Adrenal gland (tissue), 19 donors: ENCODE measurements at places on chromosomes 3 and 15.

DNA sequence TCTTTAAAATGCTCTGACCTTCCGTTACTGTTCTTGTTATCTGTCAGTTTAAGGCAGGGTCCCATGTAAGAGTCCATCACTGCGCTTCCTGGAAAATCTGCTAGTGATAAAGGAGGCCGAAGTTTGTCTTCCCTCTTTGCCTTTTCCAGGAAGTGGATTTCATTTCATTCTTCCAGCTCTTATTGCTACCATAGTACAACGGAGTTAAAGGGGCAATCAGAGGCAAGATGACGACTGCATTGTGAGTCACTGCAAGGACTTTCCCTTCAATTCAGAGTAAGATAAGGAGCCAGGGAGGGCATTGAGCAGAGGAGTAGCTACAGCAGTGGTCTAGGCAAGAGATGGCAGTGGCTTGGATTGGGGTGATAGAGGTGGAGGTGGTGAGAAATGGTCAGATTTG is 17.2 kb upstream of the DET1 start:
- DNase-seq, result no peak

- DNase-seq, result no peak
Measured at GRCh38 chr3:47409284-47409683, 28.5 kb downstream of the PTPN23 start.

GRCh38 chr3:41369838-41370237 is 170.5 kb downstream of the CTNNB1 start:
- no peak for DNase-seq

- DNase-seq, result no peak
Measured at GRCh38 chr3:37198996-37199395, 24.6 kb upstream of the LRRFIP2 start.

- DNase-seq, result no peak
Measured at GRCh38 chr3:177295116-177295515, 97.8 kb upstream of the TBL1XR1 start.

DNA sequence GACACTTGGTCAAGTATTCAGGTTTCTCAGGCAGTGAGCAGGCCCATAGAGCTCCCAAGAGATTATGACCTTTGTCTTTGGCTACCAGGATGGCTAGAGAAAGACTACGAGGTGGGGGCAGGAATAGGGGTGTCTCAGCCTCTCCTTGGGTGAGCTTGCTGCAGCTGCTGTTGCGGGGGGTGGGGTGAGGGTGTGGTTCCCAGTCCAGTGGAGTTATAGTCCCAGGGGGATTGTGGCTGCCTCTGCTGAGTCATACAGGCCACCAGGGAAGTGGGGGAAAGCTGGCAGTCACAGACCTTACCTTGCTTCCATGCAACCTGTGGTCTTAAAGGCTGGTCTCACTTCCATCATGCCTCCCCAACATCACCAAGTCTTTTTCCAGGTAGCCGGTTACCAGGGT is 31.7 kb downstream of the ATP2C1 start:
- no peak for DNase-seq

DNA sequence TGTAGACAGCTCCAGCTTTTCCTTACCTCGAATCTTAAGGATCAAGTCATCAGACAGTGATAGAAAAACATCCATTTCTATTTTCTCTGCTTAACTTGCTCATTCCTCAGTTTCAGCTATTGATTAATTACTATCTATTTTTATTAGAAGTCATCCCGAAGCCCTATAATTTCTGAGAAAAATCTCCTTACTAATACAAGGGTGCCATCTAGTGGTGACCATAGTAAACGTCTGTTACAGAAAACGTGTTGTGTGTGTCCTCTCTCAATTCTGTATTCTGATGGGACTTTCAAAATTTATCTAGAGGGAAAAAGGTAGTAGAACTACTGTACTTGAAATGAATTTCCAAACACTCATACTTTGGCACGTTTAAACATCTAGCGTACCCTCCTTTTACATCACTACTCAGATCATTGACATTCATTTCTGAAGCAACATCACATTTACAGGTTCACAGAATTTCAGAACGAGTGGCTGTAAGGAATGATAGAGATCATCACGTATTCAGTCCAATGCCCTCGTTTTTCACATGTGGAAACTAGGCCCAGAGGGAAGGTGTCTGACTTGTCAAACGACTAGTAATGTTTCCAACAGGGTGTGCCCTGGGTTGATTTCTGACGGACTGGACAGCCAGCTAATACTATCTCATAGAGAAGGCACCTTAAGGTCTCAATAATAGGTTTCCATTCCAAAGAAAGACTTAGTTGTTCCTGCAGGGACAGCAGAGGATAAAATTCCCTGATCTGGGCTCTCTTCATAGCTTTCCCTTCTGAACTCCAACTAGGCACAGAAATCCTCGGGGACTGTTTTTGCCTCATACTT is 25.6 kb downstream of the HACD2 start:
- no peak for DNase-seq

DNA sequence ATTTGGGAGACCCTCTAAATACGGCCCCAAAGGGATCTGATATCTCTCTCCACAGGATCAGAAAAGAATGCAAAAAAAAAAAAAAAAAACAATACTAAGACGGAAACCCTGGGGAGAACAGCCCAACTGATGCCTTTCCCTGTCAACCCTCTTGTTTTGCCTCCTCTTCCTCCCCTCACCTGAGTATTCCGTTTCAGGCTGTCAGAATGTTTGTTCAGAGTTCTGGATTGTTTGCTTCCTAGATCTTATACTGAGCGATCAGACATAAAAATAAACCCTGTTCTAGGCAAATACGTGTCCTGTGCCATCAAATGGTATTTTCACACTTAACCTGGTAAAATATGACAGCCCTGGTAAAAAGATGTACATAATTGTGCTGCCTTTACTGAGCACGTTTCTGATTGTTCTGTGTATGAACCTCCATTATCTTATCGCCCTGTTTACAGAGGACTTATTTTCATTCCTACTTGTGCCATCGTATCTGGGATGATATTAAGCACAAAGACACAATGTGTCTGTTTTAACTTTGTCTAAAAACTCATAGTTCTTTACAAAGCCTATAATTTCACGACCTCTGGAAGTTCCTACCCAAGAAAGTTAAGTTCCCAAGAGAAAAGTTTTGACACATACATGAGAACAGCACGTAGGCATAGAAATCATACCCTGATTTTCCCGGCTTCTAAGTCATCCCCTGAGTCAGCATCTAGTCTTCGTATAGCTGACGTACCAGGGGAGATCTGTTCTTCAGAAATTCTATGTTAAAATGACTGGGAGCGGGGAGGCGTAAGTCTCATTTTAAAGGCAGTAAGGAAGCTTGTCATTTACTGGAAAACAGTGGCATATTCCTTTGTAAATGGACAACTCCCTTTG is 856 bp downstream of the ZBTB38 start:
- no peak for DNase-seq
